ENCODE measurements at places on chromosomes 2 and 18.
A peak's percentile ranks its signal among the peaks of the same experiment; 100 is the strongest.

GRCh38 chr2:192566863-192567262, 372.1 kb upstream of the TMEFF2 start:
- DNase-seq: no peak

DNA sequence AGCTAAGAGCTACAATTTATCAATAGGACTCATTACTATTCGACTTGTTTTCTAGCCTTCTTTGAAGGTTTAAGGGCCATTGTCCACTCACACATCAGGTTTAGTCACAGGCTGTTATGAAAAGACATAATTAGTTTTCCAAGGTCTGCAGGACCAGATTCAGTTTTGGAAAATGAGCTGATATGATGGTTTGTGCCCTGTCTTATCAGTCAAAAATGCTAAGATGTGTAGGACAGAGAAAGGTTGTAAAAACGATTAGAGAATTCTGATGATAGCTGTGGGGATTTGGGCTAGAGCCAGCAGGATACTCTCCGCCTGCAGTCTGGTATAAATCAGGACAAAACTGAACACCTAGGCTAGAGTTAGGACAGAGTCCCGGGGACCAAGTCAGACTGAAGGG, 213.3 kb downstream of the LRRTM1 start:
- no peak for DNase-seq

- no peak for DNase-seq
These were observed 4.6 kb upstream of the KLF11 start for GRCh38 chr2:10038716-10039115.

DNA sequence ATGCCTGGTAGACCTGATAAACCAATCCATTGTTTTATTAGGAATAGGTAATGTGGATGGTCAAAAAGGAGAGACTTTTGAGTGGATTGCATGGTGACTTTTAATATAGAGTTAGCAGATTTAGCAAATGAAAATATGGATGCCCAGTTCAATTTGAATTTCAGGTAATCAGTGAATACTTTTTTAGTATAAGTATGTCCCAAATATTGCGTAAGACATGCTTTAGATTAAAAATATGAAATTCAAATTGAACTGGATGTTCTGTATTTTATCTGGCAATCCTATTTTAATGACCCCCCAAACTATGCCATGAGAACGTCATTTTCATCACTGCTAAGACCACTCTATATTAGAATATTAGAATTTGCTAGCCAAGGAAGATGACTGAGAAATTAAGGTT, 30.3 kb upstream of the TNP1 start:
- no peak for DNase-seq

DNA sequence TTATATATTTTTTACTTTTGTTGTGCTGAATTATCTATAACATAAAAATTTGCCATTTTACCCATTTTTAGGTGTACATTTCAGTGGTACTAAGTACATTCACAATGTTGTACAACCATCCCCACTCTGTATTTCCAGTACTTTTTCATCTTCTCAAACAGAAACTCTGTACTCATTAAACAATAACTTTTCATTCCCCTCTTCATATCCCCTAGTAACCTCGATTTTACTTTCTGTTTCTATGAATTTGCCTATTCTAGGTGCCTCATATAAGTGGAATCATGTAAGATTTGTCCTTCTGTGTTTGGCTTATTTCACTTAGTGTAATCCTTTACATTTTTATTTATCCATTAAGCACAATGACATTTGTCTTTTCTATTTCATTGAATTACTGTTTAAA, 51.3 kb downstream of the GTF2A1L start:
- DNase-seq: no peak

DNA sequence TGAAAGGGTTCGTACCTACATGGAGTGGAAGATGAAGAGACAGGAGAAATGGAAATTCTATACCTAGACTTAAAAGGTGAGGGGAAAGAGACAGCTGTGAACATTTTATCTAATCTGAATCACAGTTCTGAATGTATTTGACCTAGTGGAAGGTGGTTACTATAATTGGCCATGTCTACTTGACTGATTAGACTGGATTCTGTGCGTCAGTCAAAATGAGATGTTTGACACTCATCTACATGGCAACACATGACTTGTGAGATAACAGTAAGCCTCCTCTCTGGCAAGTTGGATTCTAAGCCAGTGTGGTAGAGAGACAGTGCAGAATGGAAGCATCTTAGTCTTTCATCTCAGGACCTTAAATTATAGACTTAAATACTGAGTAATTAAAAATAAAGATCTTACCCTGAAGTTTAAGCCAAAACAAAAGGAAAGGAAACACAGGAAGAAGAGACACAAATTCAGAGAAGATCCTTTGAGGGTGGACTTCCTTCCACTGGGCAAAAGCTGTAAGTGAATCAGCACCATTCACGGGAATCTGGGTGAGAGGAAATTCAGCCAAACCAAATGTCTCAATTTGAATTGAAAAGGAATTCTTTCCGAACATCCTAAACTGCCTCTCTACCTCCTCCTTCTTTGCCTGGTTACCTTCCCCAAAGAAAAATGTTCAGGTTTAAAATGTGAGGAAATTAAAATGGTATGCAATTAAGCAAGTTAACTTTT, 121.6 kb downstream of the EHBP1 start:
- no peak for DNase-seq

GRCh38 chr2:218010140-218010983, 7.6 kb upstream of the TNS1 start:
- no peak for DNase-seq

GRCh38 chr2:11127761-11128160, 27.5 kb upstream of the SLC66A3 start:
- DNase-seq: no peak

- no peak for DNase-seq
These were observed 146.1 kb upstream of the PID1 start for GRCh38 chr2:229417176-229417575.

GRCh38 chr2:110674620-110675555, 3.0 kb downstream of the BUB1 start:
- no peak for DNase-seq

DNA sequence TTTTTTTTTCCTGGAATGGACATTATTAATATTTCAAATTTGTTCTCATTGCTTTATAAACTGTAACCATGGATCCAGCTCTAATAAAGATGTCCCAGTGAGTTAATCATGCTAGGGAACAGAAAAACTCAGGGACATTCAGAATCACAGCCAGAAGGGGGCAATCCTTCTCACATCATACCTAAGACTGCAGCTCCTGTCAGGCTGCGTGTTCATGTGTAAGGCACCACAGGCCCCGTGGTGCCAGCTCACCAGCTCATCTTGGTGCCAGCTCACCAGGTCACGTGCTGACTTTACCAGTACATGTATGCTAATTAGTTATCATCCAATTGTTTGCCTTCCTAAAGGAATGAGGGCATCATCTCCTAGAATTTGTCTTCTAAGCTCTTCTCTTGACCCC, 84.7 kb upstream of the NEDD4L start:
- no peak for DNase-seq

DNA sequence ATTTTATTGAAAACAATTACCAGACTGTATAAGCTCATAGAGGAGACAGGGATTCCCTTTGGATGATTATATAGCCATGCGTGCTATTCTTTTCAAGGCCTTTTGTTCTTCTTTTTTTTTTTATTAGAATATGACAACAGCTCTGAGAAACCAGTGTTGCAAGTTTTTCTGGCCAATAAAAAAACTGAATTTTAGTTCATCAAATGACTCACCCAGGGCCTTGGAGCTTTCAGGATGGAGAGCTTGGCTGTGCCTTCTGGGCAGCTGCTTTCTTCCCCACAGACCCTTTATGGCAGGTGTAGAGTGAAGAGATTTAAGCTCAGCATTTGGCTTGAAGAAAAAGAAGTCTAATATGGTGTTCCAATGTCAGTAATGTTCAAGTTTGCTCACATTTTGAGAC, 497.9 kb upstream of the FANCL start:
- no peak for DNase-seq

- DNase-seq: peak; percentile 59
These were observed at the start of gene SERPINB8 for GRCh38 chr18:63969942-63970808. TSS of gene SERPINB8 (plus strand) at chr18:63970081. CDS start at chr18:63978309, 8,228 bp downstream.

GRCh38 chr2:83689402-83689801, 769.7 kb downstream of the SUCLG1 start:
- DNase-seq: no peak

DNA sequence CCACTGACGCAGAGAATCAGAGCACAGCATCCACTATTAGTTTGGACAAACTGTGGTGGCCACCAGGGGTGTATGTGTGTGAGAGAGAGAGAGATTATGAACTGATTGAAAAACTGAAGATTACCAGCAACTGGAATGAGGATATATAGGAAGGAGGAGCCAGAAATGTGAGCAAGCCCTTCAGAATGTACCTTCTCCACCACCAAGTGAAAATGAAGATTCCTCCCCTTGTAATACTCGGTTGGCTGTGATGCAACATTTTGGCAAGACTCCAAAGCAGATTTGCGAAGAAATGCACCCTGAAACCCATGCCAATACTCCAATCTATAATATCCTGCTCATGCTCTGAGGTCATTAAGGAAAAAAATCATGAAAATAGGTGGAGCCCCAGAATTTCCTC, 121.2 kb upstream of the SLC35G4 start:
- no peak for DNase-seq

- DNase-seq: no peak
These were observed 69.9 kb upstream of the FSIP2 start for GRCh38 chr2:185668710-185669109.

- DNase-seq: no peak
These were observed 66.8 kb upstream of the ASAP2 start for GRCh38 chr2:9139491-9140443.

- DNase-seq: no peak
These were observed 27.0 kb upstream of the CCDC178 start for GRCh38 chr18:33467531-33467930.
